ENCODE measurements at places on chromosomes 11 and 22. TPM values are rescaled to one million over a fixed set of nuclear protein-coding genes. Genes with fewer than 3 reads are reported as not detected.

Gene OR51B2
- total RNA-seq, result not detected

Gene ABCC8
- total RNA-seq, result not detected

Gene TSPO
- 274 TPM for total RNA-seq

Gene SCGB1D2
- total RNA-seq, result not detected

Gene B3GAT1
- total RNA-seq, result not detected

Gene HEPN1
- not detected for total RNA-seq

Gene PRODH
- not detected for total RNA-seq

Gene EIF4G2
- 718 TPM for total RNA-seq

Gene SLC1A2
- not detected for total RNA-seq

Gene OR5P2
- not detected for total RNA-seq

Gene LIPT2
- 4.0 TPM for total RNA-seq

Gene C22orf31
- not detected for total RNA-seq

Gene RASL10A
- 22.6 TPM for total RNA-seq

Gene MISFA
- 0.98 TPM for total RNA-seq

Gene FXYD2
- 0.98 TPM for total RNA-seq

Gene ZFTA
- total RNA-seq, result 7.9 TPM

Gene OR9I1
- not detected for total RNA-seq

Gene NLRP14
- not detected for total RNA-seq

Gene IL17REL
- total RNA-seq, result not detected

Gene RCE1
- 14.8 TPM for total RNA-seq

Gene MAP6
- 0.11 TPM for total RNA-seq

Gene MFRP
- not detected for total RNA-seq

Gene KCNK7
- 0.17 TPM for total RNA-seq

Gene SLC35C1
- total RNA-seq, result 4.4 TPM

Gene DGCR6L
- total RNA-seq, result 43.2 TPM
